ENCODE measurements at places on chromosomes 5 and 9.
A peak's percentile ranks its signal among the peaks of the same experiment; 100 is the strongest.

DNA sequence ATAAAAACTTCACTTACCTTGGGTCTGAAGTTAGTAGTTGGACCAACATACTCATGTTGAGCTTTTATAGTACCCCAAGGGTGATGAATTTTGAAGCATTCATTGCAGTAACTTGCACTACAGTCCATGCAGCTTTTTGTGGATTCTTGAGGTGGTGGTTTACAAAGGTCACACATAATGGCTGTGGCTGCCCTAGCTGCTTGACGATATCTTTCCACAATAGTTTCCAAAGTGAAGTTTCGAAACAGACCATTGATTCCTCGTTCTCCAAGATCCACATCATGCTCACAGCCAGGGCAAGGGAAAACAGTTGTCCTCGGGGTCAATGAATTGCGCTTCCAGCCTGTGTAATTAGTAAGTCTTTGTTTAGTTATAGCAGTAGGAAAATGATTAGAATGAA, 22.7 kb downstream of the TRIM36 start:
- peak; percentile 52 for DNase-seq

DNA sequence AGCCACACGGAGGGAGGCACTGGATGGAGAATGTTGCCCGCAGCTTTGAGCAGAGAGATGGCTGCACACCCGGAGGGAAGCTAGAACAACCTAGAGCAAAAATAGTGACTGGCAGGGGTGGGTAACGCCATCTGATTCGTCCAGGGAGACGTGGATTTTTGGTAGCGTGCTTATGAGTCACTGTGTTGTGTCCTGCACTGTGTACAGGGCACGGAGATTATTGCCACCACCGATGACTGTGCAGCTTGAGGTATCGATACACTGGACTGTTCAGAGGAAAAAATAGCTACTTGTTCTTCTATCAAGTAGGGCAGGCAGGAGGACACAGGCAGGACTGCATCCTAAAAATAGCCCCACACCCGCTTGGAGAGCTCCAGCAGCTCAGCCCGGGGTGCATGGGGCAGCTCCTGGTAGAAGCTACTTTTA, 6.0 kb downstream of the UBE2QL1 start:
- DNase-seq = no peak

DNA sequence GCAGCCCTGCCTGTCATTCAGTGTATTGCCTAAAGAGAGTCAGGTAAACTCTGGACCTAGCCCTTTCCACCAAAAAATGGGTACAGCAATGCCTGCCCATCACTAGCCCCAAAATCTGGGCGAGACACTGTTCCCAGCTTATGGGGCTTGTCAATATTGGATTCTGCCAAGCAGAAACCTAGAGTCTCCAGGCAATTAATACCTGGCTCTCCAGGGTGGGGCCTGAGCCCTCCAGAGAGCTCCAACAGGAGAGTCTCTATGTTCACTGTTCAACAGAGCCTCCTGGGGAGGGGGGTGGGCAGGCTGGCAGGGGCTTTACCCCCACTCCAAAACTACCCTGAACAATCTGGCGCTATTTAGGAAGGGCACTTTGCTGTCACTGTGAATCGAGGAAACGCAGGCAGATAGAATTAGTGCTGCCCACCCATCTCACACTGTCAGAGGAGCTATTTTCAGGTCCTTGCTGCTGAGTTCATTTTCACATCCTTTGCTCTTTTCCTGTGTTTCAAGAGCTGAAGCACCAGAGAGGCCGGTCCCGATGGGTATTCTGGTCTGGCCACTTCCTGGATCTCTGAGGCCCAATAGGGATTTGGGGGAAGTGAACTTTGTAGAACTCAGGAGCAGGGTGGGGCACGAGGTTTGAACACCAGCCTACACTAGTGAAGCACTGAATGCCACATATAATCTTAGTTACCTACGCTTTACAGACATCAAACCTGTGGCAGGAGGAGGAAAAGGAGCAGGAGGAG, 121.8 kb downstream of the C5orf15 start:
- DNase-seq = no peak

DNA sequence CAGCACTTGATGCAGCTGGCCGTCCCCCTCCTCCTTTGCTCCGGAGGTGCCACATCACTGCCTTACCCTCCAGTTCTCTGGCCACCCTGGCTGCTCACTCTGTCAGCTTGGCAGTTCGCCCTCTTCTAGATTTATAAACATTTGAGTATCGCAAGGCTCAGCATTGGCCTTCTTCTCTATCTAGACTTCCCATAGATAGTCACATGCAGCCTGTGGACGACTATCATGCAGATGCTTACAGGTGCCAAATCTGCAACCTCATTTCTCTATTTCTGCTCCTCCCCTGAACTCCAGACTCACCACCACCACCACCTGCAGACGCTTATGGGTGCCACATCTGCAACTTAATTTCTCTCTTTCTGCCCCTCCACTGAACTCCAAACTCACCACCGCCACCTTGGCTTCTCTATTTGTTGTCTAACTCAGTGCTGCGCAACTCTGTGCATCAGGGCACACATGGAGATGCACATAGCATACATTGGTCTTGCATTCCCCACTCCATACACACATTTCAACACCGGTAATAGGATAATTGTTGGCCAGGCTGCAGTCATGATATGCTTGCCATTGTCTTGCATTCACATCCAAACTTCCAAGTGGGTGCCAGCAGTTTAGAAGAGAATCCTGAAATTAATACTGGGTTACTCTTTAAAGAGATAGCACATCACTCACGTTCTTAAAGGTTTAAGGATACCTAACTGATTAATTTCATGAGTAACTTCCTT, 1.9 kb upstream of the DAP start:
- peak; percentile 38 for DNase-seq

DNA sequence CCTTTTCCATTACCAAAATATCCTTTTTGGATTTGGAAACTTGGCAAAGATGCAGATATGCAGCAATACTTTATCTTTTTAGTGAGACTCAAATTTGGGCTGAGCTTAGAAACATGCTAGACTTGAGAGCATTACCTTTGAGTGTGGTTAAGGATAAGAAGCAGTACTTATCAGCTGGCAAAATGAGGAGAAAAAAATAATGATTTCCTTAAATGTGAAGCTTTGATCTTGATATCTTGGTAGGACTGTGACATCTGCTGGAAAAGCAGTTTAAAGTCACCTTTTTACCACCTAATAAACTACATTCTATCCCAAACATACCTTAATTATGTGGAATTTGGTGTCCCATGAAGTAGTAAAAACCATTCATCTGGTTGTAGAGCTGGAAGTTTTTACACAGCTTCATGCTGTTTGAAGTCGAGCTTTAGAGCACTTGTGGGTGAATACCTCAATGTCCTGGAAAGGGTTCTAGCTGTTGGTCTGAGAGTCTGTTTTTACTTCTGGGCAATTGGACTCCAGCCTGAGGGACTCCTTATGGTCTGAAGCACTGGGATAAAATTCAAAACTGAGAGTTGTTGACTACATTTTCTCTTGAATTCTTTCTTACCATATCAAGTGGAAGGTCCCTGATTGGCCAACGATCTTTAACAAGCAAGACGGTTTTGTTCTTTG, 53.4 kb downstream of the LRRC70 start:
- DNase-seq = no peak

DNA sequence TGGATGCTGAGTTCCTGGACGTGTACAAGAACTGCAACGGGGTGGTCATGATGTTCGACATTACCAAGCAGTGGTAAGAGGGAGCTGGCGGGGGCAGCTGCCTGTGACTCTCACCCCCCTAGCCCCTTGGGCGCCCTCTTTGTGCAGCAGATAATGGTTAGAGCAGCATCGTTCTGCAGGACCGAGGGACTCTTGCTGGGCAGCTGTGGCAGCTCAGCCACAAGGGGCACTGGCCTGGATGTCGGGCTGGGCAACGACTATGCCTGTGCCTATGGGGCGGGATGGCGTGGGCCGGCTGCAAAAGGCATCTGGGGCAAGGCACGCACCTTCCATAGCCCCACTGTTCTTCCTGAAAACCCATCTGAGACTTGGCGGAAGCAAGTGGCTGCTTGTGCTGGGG, 12.9 kb upstream of the AJM1 start:
- no peak for DNase-seq

DNA sequence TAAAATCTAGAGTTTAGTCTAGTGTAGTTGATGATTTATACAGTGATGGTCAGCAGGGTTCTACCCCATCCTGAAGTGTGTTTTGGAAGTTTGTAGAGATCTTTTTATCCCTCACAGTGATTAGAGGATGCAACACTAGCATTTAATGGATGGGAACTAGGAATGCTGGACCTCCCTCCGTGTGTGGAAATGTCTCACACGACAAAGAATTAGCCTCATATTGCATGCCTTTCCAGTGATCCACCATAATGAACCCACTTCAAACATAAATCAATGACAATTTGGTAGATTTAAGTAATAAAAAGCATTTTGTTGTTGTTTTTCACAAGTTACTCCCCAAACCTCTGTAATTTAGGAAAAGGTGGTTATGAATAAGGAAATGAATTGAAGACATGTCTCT, 82.5 kb upstream of the LMNB1 start:
- DNase-seq = peak; percentile 46

- DNase-seq = no peak
These were observed 1.8 kb upstream of the FAT2 start for GRCh38 chr5:151592855-151593408.
